ENCODE measurements at places on chromosomes 1 and 21. TPM values are rescaled to one million over a fixed set of nuclear protein-coding genes. Genes with fewer than 3 reads are reported as not detected.

The OTUD7B gene
- 40.5 TPM for total RNA-seq

The OR10J1 gene
- not detected for total RNA-seq

The PPM1J gene
- 0.37 TPM for total RNA-seq

The GBP5 gene
- total RNA-seq = 63.4 TPM

The IFNLR1 gene
- total RNA-seq = 4.6 TPM

The TRIM63 gene
- not detected for total RNA-seq

The ZDHHC18 gene
- total RNA-seq = 66.1 TPM

The EXO1 gene
- total RNA-seq = 36.1 TPM

The PTPN7 gene
- total RNA-seq = 304 TPM

The SPRR2G gene
- total RNA-seq = not detected

The GABRD gene
- not detected for total RNA-seq

The FOXD2 gene
- 0.19 TPM for total RNA-seq

The AGL gene
- 13.8 TPM for total RNA-seq

The NUDT17 gene
- 3.1 TPM for total RNA-seq

The PDZK1 gene
- 0.08 TPM for total RNA-seq

The AMY2A gene
- not detected for total RNA-seq

The ELF3 gene
- 1.0 TPM for total RNA-seq

Measured in activated T-cell treated with anti-CD3 and anti-CD28 coated beads, Interleukin-2, amount 50 U/mL, for 4 hours (primary cell).